ENCODE measurements at places on chromosomes 1 and 21. TPM values are rescaled to one million over a fixed set of nuclear protein-coding genes. Genes with fewer than 3 reads are reported as not detected.

S100B gene
- not detected for total RNA-seq

TPR gene
- total RNA-seq = 64.1 TPM

DNA sequence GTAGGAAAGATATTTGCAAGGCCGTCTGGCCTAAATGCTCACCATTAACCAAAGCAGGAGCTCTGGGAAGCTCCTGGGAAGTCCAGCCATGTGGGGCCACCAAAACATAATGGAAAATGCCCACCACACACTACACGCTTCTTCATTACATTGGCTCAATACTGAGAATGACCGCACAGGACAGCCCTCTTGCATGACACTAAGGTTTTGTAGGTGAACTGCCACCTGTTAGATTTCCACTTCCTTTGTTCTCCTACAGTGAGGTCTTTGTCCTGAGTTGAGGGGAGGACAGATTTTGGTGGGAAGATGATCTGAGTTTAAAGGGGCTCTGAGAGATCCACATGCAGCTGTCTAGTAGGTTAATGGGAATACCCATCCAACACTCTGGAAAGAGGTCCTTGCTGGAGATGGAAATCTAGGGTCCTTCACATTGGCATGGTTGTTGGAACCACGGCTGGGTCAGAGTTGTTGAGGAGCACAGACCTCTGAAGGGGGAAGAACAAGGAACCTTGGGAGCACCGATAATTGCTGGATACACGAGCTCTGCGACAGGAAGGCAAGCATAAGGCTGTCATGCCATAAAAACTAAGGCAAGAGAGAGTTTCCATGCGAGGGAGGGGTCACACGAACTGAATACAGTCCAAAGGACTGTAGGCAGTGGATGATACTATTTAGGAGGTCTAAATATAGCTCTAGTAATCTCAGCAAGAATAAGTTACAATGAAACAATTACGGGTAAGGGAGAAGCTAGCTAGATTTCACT is 105.5 kb upstream of the IRF2BP2 start:
- no peak for DNase-seq

DNA sequence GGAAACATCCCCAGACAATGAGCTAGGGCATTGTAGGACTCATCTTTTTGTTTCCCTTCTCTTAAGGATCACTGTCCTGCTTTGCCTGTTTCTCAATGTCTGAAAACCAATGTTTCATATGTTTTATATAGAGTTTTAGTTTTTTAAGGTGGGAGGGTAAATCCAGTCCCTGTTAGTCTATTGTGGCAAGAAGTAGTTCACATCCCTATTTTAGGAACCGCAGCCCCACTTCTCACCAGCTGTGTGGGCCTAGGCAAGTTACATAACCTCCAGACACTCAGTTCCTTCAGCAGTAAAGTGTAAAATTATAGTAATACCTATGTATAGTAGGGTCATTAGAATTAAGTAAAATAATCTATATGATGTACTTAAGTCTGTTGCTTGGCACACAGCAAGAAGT is 105.8 kb upstream of the WLS start:
- DNase-seq = no peak

DNA sequence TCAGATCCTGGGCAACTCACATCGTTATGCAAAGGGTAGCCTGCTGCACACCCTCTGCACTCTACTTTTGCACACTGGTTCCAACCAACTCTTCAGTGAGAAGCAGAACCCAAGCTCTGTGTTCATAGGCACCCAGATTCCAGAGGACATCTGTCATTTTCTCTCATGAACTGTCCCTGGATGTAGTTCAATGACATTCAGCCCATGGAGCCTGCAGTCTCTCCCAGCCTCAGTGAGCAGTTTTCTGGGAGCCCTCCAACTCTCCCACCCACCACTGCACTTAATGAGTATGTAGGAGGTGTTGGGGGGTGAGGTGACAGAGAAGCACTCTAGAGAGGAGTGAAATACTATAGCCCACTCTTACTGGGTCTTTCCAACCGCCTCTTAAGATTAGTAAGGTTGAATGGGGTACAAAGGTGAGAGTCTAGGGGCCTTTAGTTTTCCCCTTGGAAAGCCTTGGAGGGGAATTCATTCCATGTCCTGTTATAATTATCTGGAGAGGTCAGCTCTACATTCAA is 58.1 kb upstream of the APOBEC4 start:
- no peak for DNase-seq

All from glomerular endothelial cell (primary cell).